ENCODE measurements at places on chromosomes 13 and 19.

DNA sequence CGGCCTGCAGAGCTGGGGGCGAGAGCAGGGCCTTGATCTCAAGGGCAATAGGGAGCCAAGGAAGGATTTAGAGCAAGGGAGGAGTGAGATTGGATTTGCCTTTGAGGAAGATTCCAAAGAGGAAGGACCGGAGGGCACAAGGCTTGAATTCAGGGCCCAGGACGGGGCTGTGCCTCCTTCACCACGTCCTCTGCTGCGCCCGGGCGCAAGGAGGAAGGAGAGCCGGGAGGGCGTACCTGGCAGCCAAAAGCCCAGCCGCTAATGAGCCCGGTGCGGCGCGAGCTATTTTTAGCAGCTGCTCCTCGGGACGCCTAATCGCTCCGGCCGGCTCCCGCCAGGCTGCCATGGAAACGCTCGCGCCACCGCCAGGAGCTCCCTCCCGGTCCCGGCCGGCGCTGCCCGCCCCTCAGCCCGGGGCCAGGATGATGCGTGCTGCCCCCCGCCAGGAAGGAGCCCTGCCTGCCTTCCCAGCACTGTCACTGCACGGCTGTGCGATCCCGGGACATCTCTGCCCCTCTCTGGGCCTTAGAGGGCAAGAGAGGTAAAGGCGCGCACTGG, 31.3 kb downstream of the TINCR start:
- DNase-seq = peak; percentile 82

DNA sequence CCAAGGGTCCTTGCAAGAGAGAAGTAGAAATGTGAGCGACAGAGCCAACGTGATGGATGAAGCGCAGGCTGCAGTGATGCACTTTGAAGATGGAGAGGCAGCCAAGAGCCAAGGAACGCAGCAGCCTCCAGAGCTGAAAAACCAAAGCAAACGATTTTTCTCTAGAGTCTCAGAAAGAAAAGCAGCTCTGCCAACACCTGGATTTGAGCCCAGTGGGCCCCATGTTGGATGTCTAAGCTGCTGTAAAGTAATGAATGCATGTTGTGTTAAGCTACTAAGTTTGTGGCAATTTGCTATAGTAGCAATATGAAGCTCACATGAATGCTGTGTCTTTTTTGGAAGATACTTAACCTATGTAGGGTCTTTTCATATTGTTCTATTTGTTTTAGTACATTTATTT, 894.3 kb downstream of the EFNB2 start:
- DNase-seq = no peak

- DNase-seq = no peak
Observed at GRCh38 chr19:52307275-52307674, 10.3 kb downstream of the ZNF480 start.

DNA sequence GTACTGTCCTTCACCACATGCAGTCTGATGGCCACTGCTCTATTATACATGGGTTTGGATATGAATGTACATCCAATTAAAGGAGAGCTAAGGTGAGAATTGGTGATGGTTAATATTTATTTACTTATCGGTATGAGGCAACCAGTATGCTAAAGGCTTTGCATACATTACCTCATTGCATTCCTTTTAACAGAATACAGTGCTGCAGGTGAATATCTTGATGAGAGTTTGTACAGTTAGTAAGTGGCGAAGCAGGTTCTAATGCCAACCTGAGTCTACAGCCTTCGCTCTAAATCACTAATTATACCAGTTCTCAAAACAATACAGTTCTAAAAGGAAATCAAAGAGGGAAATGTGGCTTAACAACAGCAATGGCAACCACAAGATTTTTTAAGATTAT, 284.1 kb downstream of the ITGBL1 start:
- DNase-seq = no peak

DNA sequence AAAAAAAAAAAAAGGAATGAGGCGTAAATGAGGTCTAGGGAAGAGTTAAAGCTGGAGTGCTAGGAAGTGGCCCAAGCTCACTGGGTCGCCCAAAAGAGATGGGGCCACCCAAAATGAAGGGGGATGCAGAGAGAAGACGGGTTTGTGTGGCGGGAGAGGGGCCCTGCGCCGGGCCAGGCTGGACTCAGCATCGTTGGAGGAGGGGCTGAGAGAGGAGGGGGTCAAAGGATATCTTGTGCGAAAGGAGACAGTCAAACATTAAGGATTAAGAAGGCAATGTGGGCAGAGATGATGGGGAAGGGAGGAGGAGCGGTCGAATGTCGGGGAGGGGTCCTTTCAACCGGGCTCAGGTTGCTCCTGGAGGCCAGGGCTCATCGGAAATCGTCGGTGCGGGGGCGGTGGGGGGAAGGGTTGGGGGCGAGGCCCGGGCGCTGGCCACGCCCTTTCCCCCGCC, 825 bp upstream of the CARM1 start:
- no peak for DNase-seq

DNA sequence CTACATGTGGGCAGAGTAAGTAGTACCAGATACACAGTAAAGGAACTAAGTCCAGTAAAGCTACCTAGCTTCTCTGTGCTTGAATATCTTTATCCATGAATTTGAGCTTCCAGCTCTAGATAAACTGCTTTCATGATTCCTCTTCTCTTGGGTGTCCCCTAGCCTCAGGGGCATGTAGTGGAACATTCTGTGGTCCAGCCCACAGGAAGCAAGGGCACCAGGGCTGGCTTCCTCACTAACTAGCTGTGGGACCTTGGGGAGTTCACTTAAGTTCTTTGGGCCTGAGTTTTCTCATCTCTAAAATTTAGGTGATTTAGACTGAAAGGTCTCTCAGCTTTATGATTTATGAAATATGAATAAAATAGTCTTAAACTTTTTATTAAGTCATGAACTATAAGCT, 185.7 kb downstream of the KATNAL1 start:
- no peak for DNase-seq

DNA sequence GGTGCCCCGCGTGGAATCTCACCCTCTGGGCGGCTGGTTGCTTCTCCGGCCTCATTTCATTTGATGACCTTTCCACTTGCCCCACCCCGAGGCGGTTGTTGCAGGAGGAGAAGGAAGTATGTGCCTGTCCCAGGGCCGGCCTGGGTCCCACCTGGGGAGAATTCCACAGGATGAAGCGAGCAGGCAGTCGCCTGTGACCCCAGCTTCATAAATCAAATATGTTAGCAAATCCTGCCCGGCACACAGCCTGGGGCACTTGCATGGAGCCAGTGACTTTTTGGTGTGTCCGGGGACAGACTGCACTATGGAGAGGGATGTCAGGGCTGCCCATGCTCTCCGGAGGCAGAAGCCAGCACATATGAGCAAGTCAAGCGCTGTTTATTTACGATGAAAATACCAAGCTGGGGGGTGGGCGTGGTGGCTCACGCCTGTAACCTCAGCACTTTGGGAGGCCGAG, 19.7 kb upstream of the ZBTB7A start:
- no peak for DNase-seq

- DNase-seq = no peak
Observed at GRCh38 chr13:109875746-109876145, 89.4 kb upstream of the IRS2 start.

DNA sequence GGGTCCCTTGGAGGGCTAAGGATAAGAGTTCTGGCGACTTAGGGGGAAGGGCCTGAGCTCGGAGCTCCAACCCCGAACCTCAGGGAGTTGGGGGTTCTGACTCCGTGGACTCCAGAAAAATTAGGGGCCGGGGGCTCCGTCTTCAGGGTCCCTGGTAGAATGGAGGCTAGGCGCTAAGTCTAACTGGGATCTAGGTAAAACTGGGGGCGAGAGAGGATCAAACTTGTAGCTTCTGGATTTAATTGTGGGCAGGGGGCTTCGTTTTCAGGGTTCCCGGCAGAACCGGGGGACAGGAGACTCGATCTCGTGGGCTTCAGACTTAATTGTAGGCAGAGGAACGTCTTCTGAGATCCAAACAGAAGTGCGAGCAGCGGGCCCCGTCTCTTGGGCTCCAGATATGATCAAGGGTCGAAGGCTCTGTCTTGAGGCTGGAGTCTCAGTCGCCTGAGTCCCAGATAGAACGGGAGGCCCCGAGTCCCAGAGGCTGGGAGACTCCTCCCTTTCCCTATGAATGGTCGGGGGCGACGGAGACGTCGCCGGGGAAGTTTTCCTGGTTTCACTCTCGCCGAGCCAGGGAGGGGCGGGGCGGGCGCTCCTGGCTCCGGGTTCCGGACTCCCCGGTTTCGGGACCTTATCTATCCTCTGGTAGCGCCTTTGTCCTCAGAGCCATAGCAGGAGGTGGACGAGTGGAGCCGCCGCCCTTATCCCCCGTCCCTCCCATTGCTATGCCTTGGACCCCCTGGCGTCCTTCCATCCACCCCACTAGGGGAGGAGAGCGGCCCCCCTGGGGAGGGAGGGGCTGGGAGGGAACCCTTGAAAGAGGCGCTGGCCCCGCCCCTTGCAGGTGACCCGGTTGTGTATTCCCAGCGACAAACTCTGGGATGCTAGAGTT, 1.3 kb downstream of the NECTIN2 start:
- DNase-seq = peak; percentile 71

- no peak for DNase-seq
Observed at GRCh38 chr13:21895779-21896178, 224.9 kb downstream of the FGF9 start.

DNA sequence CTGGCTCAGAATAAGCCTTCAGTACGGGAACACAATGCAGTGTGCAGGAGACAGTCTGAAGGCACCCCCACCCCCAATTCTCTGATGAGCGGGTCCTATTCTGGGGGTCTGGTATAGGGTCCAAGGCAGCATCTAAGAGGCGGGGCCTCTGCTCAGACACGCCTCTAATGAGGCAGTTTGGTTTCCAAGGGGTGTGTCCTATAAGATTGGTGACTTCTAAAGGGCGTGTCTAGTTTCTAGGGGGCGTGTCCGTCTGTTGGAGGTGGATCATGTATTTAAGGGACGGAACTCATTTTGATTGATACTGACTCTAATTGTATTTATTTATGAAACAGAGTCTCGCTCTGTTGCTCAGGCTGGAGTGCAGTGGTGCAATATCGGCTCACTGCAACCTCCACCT, 8.7 kb downstream of the FIZ1 start:
- DNase-seq = peak; percentile 21

GRCh38 chr19:18733196-18733647, 49.7 kb downstream of the CRTC1 start:
- DNase-seq = peak; percentile 64

GRCh38 chr13:113889467-113889866, 25.6 kb upstream of the GAS6 start:
- DNase-seq = no peak

GRCh38 chr13:104936304-104936703, 1599.2 kb downstream of the EFNB2 start:
- DNase-seq = no peak

- DNase-seq = no peak
Observed at GRCh38 chr19:38648769-38649304, 1.4 kb downstream of the ACTN4 start.

- no peak for DNase-seq
Observed at GRCh38 chr19:39083599-39083982, 577 bp upstream of the ACP7 start.

GRCh38 chr19:13765395-13766094, 1.2 kb downstream of the MRI1 start:
- DNase-seq = no peak

GRCh38 chr13:109821103-109821502, 34.7 kb upstream of the IRS2 start:
- DNase-seq = no peak

DNA sequence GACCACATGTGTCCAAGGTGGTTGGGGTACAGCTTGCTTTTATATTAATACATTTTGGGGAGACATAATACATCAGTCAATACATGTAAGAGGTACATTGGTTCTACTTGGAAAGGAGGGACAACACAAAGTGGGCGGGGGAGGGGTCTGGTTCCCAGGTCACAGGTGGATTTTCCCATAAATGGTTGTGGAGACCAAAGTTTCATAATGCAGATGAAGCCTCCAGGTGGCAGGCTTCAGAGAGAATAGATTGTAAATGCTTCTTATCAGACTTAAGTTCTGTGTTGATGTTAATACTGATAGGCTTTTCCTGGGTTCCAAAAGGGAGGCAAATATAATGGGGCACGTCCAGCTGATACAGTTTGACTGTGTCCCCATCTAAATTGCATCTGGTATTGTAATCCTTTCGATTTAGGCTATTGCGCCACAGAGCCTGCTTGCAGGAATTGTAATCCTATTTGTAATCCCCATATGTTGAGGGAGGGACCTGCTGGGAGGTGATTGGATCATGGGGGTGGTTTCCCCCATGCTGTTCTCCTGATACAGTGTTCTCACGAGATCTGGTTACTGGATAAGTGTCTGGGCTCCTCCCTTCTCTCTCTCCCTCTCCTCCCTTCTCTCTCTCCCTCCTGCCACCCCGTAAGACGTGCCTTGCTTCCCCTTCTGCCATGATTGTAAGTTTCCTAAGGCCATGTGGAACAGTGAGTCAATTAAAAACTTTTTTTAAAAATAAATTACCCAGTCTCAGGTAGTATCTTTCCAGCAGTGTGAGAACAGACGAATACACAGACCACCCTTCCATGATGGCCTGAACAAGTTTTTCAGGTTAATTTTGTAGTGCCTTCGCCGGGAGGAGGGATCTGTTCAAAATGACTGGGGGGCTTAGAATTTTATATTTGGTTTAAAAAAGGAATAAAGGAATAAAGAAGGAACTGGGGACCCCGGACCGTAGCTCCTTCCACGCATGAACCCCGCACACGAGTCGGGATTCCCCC, 44.9 kb downstream of the ZNF823 start:
- peak; percentile 31 for DNase-seq

DNA sequence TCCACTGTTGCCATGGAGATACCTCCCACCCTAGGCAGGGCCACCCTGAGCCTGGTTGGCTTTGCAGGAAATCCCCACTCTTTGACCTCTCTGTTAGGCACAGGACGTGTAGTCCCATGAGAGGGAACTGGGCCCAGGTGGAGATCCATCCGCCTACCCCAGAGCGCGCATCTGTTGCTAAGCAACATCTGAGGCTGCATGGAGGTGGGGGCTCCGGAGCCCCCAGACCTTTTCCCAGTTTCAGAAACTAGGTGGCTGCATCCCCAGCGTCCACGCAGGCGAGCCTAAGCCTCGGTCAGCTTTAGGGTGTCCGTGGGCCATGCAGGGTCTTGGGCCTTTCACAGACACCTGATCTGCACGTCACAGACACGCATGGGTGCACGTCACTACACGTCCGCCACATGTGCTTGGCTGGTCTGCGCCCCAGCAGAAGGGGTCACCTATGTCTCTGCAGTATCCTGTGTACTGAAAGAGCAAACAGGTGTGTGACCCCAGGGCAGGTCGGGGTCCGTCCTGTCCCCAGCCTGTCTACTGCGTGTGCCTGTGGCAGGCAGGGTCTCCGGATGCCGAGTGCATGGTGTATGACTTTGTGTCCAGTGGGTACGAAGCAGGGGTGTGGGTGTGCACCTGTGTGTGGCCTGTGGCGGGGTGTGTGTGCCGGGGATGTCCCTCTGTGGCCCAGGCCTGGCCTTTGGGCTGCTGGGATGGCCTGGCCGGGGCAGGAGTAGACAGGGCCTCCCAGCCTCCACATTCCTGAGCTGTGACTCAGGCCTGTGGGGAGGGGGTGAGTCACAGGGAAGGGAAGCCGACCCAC, 4.1 kb upstream of the CIRBP start:
- DNase-seq = no peak

- peak; percentile 62 for DNase-seq
Observed at GRCh38 chr19:1401138-1401888, at the start of gene GAMT. Gene GAMT (minus strand): TSS chr19:1401542. CDS start chr19:1401476, 66 bp downstream.
